H1 (cell line): ENCODE measurements at places on chromosomes 7 and 10. TPM values are rescaled to one million over a fixed set of nuclear protein-coding genes. Genes with fewer than 3 reads are reported as not detected.

HOXA9 gene
- not detected in 2 replicates for total RNA-seq

SAP25 gene
- 5.4 and 5.8 TPM in 2 replicates for total RNA-seq

- DNase-seq = no peak
These were observed 42.8 kb downstream of the CLRN3 start for GRCh38 chr10:127849921-127850320.

DNA sequence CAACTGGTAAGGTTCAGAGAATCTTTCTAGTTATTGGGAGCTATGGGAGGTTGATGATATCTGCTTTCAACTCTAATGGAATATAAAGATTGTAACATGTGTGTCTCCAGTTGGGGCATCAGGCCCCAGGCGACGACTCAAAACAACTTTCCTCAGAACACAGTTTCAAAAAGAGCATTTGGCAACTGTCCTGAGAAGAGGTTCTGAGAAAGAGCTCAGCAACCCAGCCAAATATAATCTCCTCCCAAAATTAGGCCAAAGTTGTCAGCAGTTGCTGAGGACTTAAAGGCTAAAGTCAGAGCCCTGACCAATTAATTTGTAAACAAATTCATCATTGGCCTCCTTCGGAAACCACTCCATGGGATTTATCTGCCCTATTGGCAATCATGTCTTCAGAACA is 251.1 kb upstream of the NFE2L3 start:
- no peak for DNase-seq

KMT2C gene
- total RNA-seq = 40.3 and 40.8 TPM in 2 replicates

GRCh38 chr7:17939606-17940301 is 540 bp downstream of the SNX13 start:
- DNase-seq = peak; percentile 64

GRCh38 chr10:62033125-62033524 is 131.6 kb downstream of the ARID5B start:
- no peak for DNase-seq

- DNase-seq = no peak
These were observed 181.0 kb upstream of the TMEM106B start for GRCh38 chr7:12030116-12030515.

PDK4 gene
- 0.23 and 0.26 TPM in 2 replicates for total RNA-seq

GRCh38 chr7:74026903-74027682 is 880 bp upstream of the ELN start:
- peak; percentile 97 for DNase-seq

- DNase-seq = no peak
These were observed 212.5 kb upstream of the SH2B2 start for GRCh38 chr7:102073931-102074880.

H2BK1 gene
- not detected in 2 replicates for total RNA-seq

DNA sequence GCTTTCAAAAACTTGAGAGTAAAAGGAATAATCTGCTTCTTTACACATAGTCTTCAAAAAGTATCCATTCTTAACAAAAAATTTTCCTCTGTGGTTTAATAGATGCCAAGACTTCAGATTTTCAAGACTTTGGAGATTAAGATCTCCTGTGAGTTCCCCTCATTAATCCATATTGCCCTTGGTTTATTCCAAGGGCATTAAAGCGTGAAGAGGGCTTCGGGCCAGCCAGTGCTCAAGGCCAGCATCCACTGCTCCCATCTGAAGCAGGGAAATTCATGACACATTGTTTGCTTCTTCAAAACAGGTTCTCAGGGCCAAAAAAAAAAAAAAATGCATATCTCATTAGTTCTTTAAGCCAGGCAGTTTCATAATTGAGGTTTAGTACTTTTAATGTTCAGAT is 137.3 kb upstream of the RHOBTB1 start:
- no peak for DNase-seq

DNA sequence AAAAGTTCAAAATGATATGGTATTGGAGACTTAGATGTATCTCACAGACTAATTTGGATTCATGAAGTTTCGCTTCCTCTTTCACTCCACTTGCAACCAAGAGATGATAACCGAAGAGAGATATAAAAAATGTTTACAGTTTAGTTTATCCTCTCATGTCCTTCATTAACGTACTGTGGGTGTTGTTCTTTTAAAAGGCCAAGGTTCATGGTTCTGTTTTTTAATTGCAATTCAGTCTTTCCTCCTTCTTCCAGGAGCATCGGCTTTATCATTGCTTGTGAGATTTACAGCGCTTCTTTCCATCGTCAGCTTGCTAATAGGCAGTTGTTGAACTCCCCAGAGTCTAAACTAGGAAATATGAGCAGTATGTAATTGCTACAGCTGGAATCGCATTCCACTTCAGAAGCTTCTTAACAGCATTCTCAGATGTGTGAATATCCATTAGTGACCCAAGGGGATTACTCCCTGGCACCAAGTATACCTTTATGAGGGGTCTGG is 75.9 kb upstream of the HGF start:
- no peak for DNase-seq

- DNase-seq = no peak
These were observed 85.3 kb upstream of the CCDC6 start for GRCh38 chr10:59991661-59992060.

TMEM270 gene
- total RNA-seq = not detected in 2 replicates
